ENCODE measurements at places on chromosomes 5 and 9. TPM values are rescaled to one million over a fixed set of nuclear protein-coding genes. Genes with fewer than 3 reads are reported as not detected.

Gene C9orf40
- total RNA-seq = 5.4 TPM

DNA sequence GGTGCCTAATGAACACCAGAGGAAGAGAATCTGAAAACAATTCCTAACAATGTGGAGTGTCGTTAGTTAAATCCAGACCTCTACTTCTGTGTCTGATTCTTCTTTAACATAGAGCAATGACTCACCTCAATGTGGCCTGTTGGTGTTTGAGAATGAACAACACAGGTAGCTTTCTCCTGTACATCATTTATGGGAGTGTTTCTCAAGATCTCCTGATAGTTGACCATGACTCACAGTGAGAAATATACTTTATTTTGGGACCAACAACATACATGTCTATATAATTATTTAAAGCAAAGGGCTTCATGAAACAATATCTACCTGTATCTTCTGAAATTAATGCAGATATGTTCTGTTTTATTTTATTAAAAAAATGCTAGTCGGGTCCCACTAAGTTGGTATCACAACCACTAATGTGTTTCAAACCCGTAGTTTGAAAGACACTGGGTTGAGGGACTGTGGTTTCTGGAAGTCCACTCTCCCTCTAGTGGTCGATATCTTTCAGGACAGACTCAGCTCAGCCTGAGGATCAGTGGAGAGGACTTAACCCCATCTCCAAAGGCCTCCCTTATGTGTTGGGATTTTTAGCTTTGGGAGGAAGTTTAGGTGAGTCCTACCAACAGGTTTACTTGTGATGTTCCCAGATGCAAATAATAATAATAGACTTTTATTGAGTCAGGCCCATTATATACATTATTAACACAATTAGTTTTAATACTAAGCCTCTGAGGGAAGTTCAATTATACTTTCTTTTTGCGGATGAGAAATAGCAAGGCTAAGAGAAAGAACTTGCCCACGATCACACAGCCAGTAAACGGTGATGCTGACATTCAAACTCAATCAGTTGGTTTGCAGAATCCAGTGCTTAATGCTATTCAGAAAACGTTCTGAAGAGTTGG, 70.0 kb upstream of the KLF9 start:
- DNase-seq = peak; percentile 64

DNA sequence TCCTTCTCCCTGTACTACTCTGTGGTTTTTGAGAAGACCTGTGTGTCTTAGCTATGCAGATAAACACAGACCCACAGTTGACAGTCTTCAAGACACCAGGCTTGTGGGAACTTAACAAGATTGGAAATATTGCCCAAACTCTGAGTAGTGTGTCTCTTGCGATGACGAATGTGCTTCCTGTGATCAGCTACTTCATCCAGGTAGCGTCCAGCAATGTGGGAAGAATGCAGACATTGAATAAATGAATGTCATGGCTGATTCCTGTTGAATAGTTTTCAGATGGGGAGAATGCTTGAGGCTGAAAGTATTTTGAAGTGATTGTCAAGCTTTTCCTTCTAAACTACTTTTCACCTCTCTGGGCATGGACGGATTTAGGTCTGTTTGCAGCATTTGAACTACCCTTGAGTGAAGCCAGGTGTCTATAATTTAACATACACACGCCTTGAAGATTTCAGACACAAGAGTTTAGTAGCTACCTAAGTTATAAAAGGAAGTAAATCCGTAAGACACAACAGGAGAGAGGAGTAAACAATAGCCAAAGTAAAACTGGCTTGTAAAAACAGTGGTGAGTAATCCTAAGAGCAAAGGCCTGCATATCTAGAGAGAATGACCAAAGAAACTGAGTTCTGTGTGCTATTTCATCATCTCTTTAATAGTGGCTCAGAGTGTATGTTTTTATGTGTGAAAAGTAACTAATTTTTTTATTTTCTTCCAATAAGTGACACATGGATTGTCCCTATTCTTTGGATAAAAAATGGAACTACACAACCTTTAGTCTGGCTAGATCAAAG, 30.0 kb upstream of the ARL14EPL start:
- peak; percentile 12 for DNase-seq

- no peak for DNase-seq
These were observed 98.4 kb upstream of the GDNF start for GRCh38 chr5:37938076-37938852.

Gene MPDZ
- total RNA-seq = 31.0 TPM

GRCh38 chr9:125839317-125839716, 92.1 kb downstream of the PBX3 start:
- no peak for DNase-seq

All from astrocyte (in vitro differentiated cells and primary cell).